ENCODE measurements at places on chromosomes 3 and 15.

GRCh38 chr3:9704347-9705322 is 1.0 kb downstream of the CPNE9 start:
- peak; percentile 8 for DNase-seq

GRCh38 chr15:41048397-41048796 is 67.7 kb downstream of the INO80 start:
- no peak for DNase-seq

GRCh38 chr3:184578218-184578617 is 16.6 kb downstream of the EPHB3 start:
- no peak for DNase-seq

- DNase-seq: peak; percentile 6
These were observed 680 bp downstream of the POC1A start for GRCh38 chr3:52153389-52154096.

GRCh38 chr15:68553314-68553993 is 25.3 kb upstream of the CORO2B start:
- no peak for DNase-seq

- no peak for DNase-seq
These were observed 19.5 kb upstream of the CLDN18 start for GRCh38 chr3:137990427-137990826.

GRCh38 chr3:112253301-112253971 is 40.6 kb downstream of the SLC9C1 start:
- no peak for DNase-seq

DNA sequence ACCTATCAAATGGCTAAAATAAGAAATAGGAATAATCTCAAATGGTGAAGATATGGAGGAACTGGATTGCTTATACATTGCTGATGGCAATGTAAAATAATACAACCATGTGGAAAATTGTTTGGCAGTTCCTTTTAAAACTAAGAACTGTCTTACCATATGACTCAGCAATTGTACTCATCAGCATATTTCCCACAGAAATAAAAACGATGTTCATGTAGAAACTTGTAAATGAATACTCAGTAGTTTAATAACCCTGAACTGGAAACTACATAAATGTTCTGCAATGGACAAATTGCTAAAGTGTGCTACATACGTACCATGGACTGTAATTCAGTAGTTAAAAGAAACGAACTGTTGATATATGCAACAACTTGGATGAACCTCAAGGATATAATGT is 253.9 kb upstream of the RBMS3 start:
- no peak for DNase-seq

DNA sequence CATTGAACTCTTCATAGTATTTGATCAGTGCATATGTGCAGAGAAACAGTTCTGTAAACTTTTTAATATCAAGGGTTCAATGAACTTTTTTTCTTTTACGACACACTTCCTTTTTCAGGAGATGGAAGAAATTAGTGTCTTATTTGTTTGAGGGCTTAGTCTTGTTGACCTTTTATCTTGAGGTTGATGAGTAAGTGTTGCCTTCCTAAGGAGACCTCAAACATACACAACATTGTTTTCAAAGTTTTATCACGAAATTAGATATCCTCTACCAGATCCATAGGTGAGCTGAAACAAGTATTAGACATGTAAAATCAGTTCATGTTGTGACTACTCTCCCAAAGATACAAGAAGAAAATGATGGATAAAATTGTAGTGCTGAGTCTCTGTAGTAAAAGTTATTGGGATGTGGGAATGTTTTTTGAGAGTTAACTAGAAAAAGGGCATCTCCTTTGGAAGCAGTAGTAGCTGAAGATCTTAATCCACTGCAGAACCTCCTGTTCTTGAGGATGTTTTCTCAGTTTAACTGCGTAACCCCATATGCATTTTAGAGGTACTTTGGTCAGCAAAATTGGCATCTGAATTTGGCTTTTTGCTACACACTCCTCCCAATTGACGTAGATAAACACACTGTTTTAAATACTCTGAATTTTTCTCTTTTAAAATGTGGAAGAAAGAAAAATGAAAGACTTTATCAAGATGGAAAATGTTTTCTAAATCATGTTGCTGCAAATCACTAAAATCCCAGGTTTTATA is 116.8 kb downstream of the GALK2 start:
- no peak for DNase-seq

DNA sequence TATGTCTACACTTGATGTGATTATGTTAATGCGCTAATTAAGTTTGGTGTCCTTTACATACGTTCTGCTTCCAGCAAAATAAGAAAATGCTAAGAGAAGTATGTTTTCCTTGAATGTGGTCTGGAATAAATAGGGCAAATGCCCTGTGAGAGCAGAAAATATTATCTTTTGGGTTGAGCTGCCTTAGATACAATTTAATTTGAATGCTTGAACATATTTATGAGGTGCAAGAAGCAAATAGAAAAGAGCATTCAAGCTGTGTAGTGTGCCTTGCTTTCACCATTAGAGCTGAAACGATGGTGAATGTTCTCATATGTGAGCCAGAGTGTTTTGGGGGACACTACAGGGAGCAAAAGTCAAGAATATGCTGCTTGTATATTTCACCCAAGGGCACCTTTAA is 15.9 kb upstream of the ARNT2 start:
- no peak for DNase-seq

DNA sequence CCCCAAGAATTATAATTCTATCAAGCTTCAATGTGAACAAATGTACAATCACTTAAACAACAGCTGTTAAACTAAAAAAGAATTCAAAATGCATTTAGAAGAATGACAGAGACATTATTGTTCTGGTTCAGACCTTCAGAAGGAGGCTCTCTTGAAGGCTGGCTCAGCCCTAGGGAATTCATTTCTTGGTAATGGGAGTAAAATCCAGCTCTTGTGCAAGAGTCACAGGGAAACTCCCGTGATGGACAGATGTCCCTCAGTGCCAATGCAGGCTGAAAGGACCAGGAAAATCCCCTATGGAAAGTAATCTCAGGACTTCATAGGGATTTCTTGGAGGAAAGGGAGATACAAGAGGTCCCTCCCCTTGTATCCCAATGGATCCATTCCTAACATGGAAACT is 149.9 kb upstream of the STT3B start:
- no peak for DNase-seq

DNA sequence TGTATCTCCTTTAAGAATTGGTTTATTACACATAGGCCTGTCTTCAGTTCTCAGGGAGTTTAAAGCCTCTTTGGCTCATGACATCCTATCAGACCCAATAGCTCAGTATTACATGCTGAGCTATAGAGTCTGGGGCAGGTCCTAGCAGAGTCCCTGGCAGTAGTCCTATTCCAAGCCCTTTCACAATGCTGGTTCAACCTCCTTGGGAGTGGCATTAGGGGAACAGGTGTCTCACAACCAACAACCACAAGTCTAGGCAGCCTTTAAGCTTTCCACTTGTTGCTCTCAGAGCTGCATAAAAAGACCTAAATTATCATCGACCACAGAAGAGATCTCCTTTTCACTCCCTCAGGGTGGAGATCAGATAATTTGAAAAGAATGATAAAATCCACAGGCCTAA is 22.8 kb upstream of the C2CD4B start:
- no peak for DNase-seq

- DNase-seq: no peak
These were observed 639.7 kb upstream of the NR2F2 start for GRCh38 chr15:95690631-95691340.

- DNase-seq: peak; percentile 48
These were observed 40.8 kb downstream of the KCNAB1 start for GRCh38 chr3:156161172-156161571.

- DNase-seq: no peak
These were observed 73.8 kb upstream of the ZBED2 start for GRCh38 chr3:111668888-111669488.

DNA sequence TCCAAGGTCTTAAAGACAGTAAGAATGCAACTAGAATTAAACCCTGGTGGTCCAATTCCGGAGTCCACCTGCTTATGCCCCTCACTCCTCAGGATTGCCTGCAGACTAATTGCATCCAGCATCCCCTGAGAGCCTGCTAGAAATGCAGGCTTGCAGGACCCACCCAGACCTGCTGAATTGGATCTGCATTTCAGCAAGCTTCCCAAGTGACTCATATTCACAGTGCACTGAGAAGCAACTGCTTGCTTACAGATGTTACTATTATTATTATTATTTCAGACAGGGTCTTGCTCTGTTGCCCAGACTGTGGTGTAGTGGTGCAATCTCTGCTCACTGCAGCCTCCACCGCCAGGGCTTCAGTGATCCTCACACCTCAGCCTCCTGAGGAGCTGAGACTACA is 83.5 kb upstream of the VGLL4 start:
- no peak for DNase-seq

GRCh38 chr3:153250446-153250845 is 88.4 kb downstream of the RAP2B start:
- DNase-seq: no peak

- no peak for DNase-seq
These were observed 128.7 kb downstream of the GHSR start for GRCh38 chr3:172319595-172319994.

GRCh38 chr15:89781055-89781454 is 4.9 kb downstream of the MESP2 start:
- no peak for DNase-seq

GRCh38 chr3:46378426-46378942 is 7.7 kb downstream of the CCR5 start:
- DNase-seq: peak; percentile 49

GRCh38 chr3:196684548-196685407 is 27.3 kb downstream of the CEP19 start:
- DNase-seq: peak; percentile 75

GRCh38 chr15:44918136-44918535 is 38.4 kb upstream of the TERB2 start:
- DNase-seq: no peak

- no peak for DNase-seq
These were observed 17.2 kb downstream of the ARRDC4 start for GRCh38 chr15:97977734-97978133.

DNA sequence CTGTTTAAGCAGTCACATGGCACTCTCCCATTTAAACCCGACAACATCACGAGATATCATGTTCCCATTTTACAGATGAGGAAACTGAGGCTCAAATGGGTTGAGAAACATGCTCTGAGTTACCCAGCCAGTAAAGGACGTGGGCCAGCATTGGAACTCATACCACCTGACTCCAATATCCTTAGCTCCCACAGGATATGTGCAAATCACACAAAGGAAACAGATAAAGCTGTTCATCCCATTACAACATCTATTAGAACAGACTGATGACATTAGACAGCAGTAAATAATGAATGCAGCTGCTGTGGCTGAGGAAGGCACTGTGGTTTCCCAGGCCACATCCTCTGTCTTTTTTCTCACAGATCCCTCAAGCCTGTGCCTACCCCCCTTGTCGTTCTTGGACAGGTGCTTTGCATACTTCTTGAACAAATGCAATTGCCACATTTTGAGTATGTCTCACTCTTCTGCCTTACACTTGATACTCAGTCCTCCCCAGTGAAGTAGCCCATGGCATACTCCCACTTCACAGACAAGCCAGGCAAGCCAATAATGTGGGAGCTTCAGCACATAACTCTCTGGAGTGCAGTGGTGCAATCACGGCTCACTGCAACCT is 17.7 kb downstream of the FRMD4B start:
- DNase-seq: peak; percentile 44

DNA sequence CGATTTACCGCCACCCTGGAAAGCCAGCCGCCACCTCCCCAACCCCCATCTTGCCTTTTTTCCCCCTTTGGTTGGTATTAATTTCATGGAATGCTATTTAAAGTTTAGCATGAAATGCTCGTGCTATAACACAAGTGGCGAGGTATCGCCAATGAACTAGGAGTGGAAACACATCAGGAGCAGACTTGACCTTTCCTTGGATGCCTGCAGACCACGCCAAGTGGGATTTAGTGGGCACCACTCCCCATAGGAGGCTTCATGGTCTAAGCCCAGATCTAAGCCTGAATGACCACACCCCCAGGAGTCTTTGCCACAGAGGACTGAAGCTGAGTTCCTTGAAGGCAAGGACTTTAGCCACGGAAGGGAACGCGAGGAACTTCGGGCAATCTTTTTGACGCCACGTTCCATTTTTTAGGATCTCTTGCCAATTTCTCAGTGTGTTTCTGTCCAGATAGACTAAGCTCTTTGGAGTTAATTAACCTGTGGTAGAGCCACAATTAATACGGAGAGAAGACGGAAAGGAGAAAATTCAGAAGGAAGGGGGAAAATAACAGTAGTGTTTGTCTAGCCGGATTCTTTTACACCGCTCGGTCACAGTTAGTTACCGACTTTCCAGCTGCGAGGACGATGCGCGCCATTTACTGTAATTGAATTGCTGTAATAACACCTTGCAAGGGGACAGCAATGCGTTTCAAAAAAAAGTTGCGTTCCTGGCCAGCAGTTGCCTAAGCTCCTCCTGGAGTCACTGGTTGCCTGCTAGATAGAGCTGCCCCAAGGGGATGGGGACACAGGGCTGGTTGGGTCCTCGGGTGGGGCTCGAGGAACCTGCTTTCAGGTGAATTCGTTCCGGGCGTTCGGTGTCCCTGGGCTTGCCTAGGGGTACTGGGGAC is 37.1 kb downstream of the NR2F2 start:
- no peak for DNase-seq

GRCh38 chr3:71444028-71444860 is 139.3 kb downstream of the FOXP1 start:
- DNase-seq: peak; percentile 89

DNA sequence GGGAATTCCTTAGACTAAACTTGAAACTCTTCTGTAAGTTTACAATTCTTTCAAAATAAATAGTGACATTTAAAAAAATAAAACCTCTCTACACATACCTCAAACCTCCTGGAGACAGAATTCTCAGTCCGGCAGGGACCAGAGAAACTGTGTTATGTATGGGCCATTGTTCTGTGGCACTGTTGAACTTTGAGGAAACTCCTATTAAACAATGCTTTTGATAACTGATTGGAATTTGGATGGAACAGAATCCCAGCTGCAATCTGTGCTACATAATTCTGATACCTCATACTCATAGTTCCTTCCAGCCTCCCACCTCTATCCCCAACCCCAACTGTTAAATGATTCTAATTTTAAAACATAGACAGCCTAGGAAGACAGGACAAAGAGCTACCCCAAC is 85.0 kb downstream of the TM4SF4 start:
- DNase-seq: no peak

GRCh38 chr15:100580414-100580813 is 21.6 kb downstream of the LINS1 start:
- no peak for DNase-seq

- DNase-seq: no peak
These were observed 220.0 kb downstream of the FAM43A start for GRCh38 chr3:194905696-194906095.

DNA sequence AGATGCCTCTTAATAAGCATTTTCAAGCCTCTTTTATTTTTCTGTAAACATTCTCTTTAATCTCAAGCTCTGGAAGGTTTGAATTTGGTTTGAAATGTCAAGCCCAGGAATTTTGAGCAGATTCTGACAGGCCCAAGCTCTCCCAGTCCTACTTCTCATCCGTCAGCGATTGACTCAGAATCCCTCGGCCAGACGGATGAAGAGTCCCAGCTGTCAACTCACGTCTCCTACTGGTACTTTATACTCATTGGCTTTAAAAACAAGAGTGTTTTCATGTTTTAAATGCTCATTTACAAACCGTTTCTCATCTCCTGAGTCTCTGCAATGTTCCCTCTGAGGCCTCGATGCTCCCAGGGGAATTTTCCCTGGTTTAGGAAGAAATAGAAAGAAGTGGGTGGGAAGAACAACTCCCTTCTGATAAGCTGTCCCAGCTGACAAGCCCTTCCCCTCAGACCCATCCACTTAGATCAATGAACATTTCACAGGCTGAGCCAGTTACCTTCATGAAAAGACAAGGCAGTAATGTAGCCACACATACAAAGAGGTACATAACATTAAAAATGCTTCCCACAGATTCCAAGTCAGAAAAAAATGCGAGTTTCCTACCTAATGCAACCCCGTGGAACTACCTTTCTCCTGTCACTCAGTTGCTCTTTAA is 478.2 kb upstream of the DPH6 start:
- DNase-seq: no peak
